ENCODE measurements at places on chromosomes 1 and 21.

GRCh38 chr1:75130865-75131564 lies 3.2 kb upstream of the LHX8 start:
- DNase-seq: no peak

- DNase-seq: no peak
Measured at GRCh38 chr1:63381741-63382140, 14.3 kb downstream of the ALG6 start.

DNA sequence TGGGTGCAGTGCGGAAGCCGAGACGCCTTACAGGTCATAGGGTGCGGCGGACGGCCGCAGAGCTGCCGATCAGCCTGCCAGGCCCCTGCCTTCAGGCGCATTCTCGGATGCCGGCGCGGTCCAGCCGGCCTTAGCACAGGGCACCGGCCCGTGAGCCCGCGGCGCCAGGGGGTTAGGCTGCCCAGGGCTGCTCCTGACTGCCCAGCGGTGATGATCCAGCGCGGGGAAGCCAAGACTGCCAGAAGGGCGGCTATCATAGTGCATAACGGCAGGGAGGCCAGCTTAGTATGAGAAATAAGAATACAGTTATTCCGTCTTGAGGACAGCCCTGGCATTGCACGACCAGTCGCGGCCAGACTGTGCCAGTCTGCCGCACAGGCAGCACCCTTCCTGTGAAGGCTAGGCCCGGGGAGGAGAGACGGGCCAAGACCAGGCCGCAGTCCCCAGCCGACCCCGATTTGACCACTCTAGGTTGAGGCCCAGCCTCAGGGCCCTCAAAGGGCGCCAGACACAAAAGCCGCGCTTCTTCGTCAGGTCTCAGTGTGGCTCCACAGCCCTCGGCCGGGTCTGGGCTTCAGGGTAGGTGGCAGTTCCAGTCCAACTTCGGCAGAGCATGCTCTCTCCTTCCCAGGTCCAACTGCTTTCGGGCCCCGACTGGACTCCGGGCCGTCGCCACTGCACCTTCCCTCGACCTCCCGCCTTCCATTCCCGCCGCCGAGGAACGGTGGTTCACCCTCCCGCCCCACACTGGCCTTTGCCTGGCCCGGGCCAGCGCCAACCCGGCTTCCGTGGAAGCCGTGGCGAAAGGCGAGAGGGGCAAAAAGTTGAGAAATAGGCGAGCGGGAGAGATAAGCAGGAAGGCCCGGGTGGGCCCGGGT lies 829 bp downstream of the ALX3 start:
- DNase-seq: peak; percentile 17

DNA sequence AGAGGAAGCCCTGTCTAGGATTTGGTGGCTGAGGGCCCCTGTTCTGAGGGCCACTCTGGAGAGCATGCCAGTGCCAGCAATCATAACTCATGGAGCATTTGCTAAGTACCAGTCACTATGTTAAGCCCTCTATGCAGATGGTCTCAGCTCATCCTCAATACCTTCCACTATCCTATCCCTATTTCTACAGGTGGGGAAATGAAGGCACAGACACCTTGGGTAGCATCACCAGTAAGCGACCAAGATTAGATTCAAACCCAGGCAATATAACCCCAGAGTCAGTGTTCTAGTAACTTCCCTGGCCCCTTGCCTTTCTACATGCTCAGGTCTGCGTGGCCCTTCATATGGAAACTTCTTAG lies 7.9 kb upstream of the NBPF1 start:
- DNase-seq: no peak

DNA sequence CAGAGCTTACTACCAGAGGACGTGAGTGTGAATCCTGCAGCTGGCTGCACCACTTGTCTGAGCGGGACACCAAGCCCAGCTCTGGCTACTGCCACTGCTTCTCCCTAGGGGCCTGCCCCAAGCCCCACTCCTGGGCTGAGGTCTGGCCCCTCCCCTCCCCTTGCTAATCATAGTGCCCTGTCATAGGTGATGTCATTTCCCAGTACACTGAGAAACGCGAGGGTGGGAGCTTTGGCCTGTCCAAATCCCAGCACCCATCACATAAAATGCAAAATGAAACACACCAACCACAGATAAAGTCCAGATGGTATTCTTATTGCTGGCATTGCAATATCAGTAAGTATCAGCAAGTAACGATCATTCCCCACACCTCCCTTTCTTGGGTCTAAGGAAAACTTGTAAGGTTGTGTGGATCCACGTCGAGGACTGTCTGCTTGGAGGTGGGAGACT lies 77.7 kb downstream of the TOMM20 start:
- peak; percentile 64 for DNase-seq

DNA sequence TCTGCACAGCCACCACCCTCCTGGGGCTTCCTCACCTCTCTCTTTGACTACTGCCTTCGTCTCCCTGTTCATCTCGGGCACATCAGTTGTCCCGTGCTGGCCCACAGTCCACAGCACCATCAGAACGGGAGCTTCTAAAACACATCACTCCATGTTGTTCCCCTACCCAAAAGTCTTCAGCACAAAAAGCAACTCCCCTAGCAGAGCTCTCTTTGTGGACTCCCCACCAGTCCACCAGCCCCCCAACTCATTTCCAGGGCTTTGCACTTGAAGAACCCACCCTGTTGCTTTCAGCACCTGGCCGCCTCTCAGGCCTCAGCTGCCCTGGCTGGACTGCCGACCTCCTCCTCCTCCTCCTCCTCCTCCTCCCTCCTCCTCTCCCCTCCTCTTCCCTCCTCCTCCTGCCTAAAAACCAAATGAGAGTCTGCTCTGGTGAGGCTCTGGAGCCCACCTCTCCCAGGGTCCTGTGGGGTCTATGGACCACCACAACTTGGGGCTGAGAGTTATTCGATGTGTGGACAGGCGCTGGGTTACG lies 251.2 kb upstream of the VAMP3 start:
- DNase-seq: no peak

GRCh38 chr1:91345395-91346005 lies 59.1 kb downstream of the HFM1 start:
- DNase-seq: no peak

DNA sequence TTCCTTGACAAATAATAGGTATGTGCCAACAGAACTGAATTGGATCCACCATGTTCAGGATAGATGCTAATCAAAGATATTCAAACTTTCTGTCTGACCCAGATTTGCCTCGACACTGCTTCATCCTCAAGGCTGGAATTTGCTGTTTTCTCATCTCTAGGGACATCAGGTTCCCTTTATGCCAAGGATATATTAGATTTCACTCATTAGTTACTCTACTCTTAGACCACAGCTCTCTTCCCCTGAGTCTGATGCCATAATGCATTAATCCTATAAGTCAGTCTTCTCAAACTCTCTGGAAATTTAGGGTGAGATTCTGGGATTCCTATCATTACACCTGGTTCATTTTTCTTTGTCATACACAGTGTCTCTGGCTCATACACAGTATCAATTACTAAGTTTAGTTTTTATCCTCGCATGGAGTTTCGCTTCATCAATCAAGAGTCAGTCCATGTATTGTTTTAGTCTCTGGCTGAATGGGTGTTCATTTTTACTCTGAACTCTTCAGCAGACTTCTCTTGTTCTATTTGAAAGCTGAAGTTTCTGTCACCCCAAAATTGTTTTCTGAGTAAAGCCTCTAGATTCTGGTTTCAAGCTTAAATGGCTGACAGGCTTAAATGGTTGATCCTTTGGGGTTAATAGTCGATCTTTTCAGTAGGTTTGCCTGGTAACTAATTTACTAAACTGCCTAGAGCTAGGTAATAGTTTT lies 9.3 kb upstream of the DCAF6 start:
- DNase-seq: no peak

DNA sequence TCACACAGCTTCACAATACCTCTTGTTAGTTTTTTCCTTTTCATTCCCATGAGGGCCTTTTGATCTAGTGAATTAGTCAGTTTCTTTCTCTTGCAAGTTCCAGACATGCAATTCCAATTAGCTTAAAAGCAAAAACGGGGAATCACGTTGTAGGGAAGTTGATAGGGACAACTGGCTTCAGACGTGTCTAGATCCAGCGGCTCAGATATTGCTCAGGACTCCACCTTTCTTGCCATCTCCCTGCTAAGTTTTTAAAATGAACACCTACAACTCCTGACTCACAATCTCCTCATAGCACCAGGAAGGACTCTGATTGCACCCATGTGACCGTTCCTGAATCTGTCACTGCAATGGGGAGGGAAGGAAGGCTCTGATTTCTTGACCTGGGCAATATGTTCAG lies 63.8 kb upstream of the ARHGAP29 start:
- no peak for DNase-seq

- no peak for DNase-seq
Measured at GRCh38 chr21:28548291-28548690, 444.4 kb downstream of the LTN1 start.

- no peak for DNase-seq
Measured at GRCh38 chr1:234479310-234479559, 256 bp upstream of the TARBP1 start.

- no peak for DNase-seq
Measured at GRCh38 chr1:241396747-241397681, 40.0 kb upstream of the RGS7 start.

GRCh38 chr1:233016798-233017197 lies 66.4 kb downstream of the NTPCR start:
- no peak for DNase-seq

GRCh38 chr1:154595621-154596020 lies 12.4 kb downstream of the ADAR start:
- no peak for DNase-seq

DNA sequence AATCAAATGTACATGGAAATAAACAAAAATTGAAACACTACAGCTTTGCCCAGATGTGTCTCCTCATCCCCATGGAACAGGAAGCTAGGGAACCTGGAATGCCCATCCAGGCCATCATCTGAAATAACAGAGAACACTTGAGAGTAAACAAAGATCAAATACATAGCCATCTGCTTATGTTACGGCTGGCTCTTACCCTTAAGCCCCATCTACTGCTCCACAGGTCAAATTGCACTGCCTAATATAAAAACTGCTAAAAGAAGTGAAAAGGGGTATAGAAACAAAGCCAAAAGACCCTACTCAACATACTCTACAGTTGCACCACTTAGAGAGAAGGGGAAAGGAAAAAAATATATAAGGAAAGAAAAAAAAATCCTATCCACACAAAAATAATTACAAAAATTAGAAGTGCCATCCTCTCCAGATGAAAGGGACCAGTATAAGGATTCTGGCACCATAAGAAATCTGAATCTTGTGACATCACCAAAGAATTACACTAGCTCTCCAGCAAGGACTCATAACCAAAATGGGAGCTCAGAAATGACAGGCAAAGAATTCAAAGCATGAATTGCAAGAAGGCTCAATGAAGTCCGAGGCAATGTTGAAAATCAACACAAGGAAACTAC lies 26.9 kb downstream of the OR6Y1 start:
- no peak for DNase-seq

- no peak for DNase-seq
Measured at GRCh38 chr1:43982241-43982640, 3.2 kb downstream of the B4GALT2 start.

GRCh38 chr21:46077674-46078101 lies 20.2 kb upstream of the COL6A2 start:
- no peak for DNase-seq

DNA sequence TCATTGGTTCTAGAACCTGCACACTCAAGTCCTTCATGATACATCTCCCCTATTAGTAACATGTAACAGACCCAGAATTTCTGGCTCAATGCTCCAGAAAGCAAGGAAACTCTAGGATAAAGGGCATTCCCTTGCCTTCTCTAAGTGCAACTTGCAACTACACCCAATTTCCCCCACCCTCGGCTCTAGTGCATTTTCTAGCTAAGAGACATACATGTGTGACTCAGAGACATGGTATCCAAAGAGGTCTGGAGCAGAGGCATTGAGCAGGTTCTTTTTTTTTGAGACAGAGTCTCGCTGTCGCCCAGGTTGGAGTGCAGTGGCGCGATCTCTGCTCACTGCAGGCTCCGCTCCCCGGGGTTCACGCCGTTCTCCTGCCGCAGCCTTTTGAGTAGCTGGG lies 132.9 kb downstream of the ZC3H11B start:
- no peak for DNase-seq

DNA sequence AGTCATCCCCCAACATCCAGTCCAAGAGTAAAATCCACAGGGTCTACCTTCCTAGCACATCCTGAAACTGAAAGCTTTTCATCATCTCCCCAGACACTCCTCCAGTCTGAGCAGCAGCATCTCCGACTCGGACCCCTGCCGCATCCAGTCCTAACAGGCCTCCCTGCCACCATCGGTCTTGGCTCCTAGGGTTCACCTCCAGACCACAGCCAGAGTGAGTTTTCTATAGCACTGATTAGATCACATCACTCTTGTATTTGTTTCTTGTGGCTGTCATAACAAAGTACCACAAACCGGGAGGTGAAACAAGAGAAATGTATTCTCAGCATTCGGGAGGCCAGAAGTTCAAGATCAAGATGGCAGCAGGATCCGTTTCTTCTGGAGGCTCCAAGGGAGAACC lies 187.8 kb downstream of the TOMM20 start:
- no peak for DNase-seq

DNA sequence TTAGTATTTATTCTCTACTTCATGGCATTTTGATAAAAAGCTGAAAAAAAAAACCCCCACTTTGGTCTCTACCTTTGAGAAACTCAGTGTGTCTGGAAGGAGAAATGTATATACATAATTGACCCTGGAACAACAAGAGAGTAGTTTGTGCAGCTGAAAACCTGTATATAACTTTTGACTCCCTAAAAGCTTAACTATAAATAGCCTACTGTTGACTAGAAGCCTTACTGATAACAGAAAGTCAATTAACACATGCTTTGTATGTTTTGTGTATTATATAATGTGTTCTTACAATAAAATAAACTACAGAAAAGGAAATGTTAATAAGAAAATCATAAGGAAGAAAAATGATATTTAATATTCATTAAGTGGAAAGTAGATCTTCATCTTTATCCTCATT lies 88.0 kb downstream of the NEK7 start:
- DNase-seq: no peak

GRCh38 chr1:19182223-19182622 lies 27.8 kb downstream of the UBR4 start:
- no peak for DNase-seq

DNA sequence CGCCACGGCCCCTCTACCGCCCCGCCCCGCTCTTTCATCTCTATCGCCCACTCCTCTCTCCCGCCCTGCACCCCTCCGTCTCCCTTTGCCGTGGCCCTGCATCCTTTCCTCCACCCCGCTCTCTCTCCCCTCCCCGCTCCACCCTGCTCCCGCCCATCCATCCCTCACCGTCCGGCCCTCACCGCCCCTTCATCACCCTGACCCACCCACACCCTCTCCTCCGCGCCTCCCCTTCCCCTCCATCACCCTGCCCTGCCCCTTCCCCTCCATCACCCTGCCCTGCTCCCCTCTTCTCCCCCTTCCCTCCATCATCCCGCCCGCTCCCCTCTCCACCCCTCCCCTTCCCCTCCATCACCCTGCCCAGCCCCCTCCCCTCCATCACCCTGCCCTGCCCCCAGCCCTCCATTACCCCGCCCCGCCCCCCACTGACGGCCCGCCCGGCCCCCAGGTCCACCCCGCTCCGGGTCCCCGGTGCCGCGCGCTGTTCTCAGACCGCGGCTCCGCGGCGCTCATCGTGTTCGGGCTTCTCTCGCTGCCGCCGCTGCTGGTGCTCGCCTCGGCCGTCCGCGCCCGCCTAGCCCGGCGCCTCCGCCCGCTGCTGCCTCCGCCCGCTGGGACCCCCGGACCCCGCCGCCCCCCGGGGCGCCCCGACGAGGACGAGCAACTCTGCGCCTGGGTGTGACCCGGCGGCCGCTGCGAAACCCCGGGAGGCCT lies 6.2 kb upstream of the ANKRD65 start:
- no peak for DNase-seq

GRCh38 chr1:167491586-167492461 lies 26.5 kb downstream of the CD247 start:
- DNase-seq: peak; percentile 10

All from suppressor macrophage treated with lipopolysaccharide for 1 hour (primary cell).